ENCODE measurements at places on chromosomes 1 and 21.

DNA sequence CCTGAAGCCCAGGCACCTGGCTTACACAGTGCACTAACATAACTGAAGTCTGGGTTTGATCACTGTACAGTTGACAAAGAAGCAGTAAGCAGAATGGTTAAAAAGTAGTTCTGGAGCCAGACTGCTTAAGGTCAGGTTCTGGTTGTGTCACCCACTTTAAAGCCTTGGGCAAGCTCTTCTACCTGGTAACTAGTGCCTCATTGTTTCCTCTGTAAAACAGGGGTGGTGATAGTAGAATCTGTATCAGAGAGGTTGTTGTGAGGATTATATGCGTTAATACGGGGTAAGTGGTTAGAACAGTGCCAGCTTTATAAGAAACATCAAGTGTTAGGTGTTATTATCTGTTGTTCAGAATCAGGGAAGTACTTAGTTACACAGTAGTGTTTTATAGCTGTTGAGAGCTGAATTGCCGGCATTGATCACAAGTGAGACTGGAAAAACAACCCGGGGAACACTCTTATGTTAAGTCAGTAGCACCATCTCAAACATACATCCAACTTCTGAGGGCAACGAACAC is 3.7 kb downstream of the BACH1 start:
- DNase-seq: no peak

GRCh38 chr1:248243204-248243603 is 12.0 kb downstream of the OR2M4 start:
- no peak for DNase-seq

GRCh38 chr1:186302381-186302920 is 72.6 kb downstream of the TPR start:
- DNase-seq: no peak

DNA sequence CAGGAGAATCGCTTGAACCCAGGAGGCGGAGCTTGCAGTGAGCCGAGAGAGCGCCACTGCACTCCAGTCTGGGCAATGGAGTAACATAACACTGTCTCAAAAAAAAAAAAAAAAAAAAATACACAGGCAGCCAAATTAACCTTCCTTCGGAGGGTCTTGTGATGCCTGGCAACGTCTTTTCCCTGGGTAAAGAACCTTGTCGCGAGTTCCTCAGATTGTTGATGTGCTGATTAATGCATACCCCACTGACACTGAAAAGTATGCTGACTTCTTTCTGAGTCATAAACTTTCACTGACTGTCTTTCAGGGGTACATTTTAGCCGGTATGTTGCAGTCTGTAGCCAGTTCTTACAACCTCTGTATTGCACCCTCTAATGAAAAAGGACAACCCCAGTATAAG is 95.1 kb upstream of the SOD1 start:
- DNase-seq: no peak

DNA sequence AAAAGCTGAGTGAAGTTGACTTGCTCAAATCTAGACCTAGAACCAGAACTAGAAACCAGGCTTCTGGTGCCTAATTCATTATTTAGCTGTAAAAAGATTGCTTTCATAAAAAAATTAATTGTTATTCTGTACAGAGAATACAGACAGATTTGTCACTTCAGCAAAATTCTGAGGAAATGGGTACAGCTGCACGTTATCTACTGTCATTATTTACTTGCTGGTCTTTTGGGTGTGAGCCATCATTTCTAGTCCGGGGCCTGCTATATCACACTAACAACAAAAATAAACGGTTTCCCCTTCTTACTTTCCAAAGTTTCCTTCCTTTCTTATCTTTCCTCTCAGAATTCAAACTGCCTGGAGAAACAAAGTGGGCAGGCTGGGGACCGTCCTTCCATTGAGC is 68.3 kb downstream of the PTGER3 start:
- DNase-seq: no peak

- DNase-seq: no peak
Observed at GRCh38 chr1:29563571-29563970, 327.2 kb downstream of the PTPRU start.

DNA sequence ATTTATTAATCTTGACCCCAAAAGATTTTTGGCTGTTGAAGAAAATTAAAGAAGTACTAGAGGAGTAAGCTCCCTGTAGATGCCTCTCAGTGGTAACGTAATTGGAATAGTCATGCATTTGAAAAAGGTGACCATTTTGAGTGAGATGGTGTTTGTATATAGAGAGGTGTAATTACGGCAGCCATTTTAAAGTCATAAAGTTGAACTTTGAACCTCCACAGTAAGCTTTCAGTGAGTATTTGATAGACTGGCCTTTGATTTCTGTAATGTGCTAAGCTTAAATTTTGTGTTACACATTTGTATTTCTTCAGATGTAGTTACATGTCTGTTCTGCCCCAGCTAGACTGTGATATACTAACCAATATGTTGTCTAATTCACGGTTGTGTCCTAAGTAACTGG is 21.5 kb upstream of the TMCO2 start:
- no peak for DNase-seq

GRCh38 chr1:66248746-66249145 is 285.2 kb upstream of the SGIP1 start:
- DNase-seq: no peak

GRCh38 chr1:10962483-10962882 is 50.0 kb upstream of the TARDBP start:
- no peak for DNase-seq

- DNase-seq: no peak
Observed at GRCh38 chr1:54566438-54567141, 18.6 kb downstream of the ACOT11 start.

GRCh38 chr1:66303646-66304045 is 230.3 kb upstream of the SGIP1 start:
- no peak for DNase-seq

DNA sequence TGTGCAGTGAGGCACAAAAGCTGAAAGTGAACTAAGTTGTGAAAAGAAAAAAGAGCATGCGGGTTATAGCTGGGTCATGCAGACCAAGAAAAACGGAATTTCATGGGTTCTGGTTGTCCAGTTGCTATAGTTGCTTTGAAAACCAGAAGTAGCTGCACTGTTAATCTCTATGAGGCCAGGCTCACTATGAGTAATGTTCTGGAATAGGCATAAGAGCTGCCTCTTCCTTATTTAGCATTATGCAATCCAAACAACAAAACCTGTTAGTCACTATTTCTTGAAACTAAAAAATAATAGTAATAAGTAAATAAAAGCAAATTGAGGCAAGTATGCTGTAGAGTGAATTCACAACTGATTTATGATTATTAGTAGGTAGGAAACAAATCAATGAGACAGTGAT is 1383.7 kb downstream of the MRPL39 start:
- DNase-seq: no peak

- DNase-seq: no peak
Observed at GRCh38 chr1:192080684-192081083, 77.6 kb upstream of the RGS18 start.
